ENCODE measurements at places on chromosomes 16 and 17.
A peak's percentile ranks its signal among the peaks of the same experiment; 100 is the strongest.

DNA sequence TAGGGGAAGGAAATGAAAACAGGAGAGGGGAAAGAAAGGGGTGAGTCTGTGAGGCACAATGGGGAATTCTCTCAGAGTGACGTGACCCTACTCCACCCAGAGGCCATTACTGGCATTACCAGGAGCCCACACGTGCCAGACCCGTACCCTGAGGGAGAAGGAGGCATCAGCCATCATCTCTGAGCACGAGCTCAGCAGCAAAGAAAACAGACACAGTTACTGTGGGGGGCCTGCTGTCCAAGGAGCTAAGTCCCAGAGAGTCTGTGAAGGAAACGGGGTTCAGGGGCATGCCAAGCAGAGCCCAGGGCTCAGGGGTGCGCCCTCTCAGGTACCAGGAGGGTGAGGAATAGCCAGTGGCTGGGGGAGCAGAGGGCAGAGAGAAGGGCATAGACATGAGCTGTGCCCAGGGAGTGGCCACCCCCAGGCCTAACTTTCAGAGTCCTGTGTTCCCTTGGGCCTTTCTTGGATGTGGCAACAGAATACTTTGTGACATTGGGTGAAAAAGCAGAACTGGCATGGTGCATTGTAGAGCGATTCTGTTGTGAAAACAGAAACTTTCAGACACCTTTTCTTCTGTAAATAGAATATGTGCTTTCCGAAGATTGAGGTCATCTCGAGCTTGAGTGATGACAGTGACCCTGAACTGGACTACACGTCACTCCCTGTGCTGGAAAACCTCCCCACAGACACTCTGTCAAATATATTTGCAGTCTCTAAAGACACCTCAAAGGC lies 11.3 kb downstream of the TAF1C start:
- peak; percentile 51 for DNase-seq

DNA sequence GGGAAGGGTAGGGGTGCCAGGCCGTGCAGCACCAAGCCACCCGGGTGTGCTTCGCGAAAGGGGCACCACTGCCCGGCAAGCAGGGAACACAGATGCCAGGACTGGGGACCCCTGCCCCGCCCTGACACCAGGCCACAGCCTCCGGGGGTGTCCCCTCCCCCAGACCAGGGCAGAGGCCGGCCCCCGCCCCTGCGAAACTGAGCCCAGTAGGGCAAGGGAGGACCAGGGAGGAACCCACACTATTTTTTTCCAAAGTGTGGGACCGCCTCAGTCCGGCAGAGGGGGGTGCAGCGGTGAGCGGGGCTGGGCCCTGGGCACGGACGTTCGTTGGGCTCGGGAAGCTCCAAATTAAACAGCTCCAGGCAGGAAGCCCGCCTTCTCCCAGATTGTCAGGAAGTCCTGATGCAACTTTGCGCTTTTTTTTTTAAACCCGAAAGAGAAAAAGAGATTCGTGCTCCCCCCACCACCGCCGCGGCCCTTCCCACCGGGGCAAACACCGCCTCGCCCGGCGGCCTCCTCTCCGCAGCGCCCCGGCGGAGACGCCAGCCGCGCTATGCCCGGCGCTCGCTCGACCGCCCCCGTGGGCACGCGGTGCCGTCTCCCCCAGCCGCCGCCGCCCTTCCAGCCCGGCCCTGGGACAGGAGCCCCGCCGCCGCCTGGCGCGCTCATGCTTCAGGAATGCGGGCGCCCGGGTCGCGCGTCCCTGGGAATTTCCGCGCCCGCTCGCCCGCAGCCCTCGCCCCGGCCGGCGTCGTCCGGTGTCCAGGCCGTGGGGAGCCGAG lies 755 bp downstream of the PIEZO1 start:
- peak; percentile 58 for DNase-seq

DNA sequence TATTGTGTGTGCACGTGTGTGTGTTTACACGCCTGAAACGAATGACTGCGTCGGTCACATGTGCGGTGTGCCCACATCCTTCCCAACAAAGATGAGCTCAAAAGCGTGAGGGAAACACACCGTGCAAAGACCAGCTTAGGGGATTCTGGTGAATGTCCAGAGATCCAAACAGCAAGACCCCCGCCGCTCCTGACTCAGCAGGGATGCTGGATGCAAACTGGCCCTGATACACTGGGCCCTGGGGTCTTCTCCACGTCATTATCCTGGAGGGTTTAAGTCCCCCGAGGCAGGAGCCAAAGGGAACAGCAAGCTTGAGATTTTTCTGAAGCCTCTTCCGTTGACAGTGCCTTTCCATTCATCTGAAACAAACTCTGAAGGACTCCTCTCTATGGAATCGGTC lies 59.2 kb downstream of the TBC1D16 start:
- DNase-seq = no peak

DNA sequence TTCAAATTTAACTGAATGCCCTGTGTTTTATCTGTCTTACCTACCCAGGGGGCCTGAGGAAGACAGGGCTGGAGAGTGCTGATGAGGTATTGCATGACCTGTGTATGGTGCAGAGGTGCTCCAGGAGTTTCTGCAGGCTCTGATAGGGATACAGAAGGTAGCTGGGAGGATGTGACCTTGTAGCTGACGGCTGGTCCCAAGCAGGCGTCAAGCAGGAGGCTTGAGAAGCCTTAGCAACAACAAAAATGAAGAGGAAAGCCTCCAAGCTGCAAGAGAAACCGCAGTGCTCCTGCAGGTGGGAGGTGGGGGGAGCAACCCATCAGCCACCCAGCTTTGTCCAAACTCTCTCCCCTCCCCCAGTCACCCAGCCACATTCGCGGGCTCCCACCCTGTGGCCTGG lies 40.4 kb downstream of the LAT start:
- DNase-seq = no peak

DNA sequence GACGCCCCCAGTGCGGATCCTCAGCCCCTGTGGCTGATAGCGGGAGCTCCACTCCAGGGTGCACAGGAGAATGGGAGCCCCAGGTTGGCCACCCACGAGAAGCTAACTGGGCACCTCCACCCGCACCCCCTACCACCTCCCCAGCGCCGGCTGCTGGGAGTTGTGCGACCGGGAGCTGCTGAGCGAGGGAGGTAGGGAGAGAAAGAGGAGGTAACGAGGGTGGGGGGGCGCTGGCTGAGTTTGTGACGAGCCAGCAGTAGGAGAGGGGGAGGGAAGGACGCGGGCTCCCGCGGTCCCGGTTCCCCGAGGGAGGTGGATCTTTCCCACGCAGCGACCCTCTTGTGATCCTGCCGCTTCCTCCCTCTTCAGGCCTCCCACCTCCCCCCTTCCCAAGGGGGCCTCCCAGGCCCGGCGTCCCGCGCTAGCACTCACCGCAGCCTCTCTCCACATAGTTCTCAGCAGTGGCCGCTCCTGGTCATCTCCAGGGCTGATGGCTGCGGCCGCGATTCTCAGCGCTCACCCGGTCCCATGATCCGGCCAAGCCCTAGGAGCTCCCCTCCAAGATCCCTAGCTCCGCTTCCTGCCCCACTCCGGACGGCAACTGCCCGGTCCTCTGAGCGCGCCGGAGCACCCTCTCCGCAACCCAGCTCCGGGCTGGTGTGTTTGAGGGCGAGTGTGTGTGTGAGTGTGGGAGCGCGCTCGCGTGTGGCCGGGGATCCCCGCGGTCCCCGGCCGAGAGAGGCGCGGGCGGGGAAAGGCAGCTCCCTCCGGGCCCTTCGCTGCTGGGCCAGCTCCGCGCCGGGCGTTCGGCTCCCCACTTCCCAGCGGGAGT lies at the start of gene GRIN2A:
TSS of gene GRIN2A (minus strand) at position 207 of the 832 bp plus-strand sequence. CDS start 2,017 bp downstream, outside the sequence.
- DNase-seq = no peak
